ENCODE measurements at places on chromosomes 7 and 10.

DNA sequence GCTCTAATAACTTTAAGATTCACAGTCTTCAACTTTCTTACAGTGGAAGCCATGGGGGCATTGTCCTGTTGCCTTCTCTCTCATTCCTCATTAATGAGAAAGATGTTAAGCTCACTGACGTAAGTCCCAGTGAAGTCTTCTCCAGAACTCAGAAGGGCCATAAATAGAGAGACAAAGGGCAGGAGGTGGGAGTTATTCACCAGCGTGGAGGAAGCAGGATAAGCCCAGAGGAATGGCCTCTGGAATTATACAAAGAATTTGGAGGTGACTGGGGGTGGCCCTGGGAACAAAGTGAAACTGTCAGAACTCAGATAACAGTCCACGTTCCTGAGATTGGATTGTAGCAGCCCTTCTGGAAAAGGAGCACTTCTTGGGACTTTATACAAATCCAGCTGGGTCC is 52.4 kb downstream of the SORBS1 start:
- no peak for DNase-seq

- DNase-seq: no peak
These were observed 9.0 kb upstream of the CHUK start for GRCh38 chr10:100238429-100238828.

- no peak for DNase-seq
These were observed 63.6 kb downstream of the TES start for GRCh38 chr7:116273918-116274301.

GRCh38 chr7:148185041-148185440 is 405.5 kb upstream of the C7orf33 start:
- no peak for DNase-seq

GRCh38 chr7:150442811-150443210 is 7.6 kb upstream of the GIMAP8 start:
- DNase-seq: no peak

DNA sequence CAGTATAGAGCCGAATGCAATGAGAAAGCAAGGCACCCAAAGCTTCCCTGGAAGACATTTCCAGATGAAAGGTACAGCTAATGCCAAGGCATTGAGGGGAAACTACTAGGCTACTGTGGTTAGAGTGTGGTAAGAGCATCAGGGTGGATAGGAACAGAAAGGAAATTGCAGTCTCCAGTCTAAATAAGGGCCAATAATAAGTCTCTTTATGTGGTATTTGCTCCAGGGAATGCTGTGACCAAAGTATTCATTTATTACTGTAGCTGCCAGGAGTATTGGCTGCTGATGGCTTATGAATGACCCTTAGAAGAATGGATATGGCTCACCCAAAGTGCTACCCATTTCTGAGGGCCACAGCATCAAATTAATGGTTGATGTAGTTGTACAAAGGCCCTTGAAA is 30.1 kb upstream of the POT1 start:
- DNase-seq: no peak

DNA sequence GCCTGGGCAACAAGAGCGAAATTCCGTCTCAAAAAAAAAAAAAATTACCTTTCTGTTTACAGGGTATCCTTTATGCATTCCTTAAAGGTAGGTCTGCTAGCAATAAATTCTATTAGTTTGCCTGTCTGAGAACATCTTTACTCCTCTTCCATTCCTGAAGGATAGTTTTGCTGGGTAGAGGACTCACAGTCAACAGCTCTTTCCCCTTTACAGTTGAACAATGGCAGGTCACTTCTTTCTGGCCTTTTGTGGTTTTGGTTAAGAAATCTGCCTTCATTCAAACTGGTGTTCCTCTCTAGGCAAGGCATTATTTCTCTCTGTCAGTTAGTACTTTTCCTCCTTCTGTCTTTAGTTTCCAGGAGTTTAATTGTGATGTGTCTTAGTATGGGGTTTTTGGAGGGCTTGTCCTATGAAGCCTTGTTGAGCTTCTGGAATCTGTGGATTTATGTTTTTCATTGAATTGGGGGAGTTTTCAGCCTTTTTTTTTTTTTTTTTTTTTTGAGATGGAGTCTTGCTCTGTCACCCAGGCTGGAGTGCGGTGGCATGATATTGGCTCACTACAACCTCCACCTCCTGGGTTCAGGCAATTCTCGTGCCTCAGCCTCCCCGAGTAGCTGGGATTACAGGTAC is 4.8 kb upstream of the DNAAF5 start:
- DNase-seq: no peak

DNA sequence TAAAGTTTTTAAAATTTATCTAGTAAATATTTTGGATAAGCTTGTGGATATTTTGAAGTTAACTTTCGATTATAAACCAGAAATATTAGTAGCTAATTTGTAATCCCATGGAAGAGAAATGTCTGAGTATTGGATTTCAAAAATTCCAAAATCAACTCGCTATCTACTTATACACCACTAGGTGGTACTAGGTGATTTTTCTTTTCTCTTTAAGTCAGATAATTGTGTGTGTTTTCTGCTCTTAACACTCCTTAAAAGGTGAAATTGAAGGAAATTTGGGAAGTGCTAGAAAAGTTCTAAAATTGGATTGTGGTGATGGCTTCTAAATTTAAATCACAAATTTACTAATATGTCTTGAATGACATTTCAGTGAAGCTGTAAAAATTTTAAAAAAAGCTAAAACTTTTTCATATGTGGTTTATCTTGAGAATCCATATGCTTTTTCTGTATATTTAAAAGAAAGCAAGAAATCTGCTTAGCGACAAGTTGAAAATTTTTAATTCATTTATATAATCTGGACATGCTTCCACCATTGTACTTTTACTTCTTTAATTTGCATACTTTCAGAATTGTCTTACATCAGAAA is 90.2 kb downstream of the IPMK start:
- no peak for DNase-seq

- DNase-seq: no peak
These were observed 1160.3 kb downstream of the CNTNAP2 start for GRCh38 chr7:147276783-147277370.

- no peak for DNase-seq
These were observed 676.0 kb upstream of the GALNT17 start for GRCh38 chr7:70455925-70456324.

- no peak for DNase-seq
These were observed 1.6 kb upstream of the SPAG6 start for GRCh38 chr10:22343731-22344130.

DNA sequence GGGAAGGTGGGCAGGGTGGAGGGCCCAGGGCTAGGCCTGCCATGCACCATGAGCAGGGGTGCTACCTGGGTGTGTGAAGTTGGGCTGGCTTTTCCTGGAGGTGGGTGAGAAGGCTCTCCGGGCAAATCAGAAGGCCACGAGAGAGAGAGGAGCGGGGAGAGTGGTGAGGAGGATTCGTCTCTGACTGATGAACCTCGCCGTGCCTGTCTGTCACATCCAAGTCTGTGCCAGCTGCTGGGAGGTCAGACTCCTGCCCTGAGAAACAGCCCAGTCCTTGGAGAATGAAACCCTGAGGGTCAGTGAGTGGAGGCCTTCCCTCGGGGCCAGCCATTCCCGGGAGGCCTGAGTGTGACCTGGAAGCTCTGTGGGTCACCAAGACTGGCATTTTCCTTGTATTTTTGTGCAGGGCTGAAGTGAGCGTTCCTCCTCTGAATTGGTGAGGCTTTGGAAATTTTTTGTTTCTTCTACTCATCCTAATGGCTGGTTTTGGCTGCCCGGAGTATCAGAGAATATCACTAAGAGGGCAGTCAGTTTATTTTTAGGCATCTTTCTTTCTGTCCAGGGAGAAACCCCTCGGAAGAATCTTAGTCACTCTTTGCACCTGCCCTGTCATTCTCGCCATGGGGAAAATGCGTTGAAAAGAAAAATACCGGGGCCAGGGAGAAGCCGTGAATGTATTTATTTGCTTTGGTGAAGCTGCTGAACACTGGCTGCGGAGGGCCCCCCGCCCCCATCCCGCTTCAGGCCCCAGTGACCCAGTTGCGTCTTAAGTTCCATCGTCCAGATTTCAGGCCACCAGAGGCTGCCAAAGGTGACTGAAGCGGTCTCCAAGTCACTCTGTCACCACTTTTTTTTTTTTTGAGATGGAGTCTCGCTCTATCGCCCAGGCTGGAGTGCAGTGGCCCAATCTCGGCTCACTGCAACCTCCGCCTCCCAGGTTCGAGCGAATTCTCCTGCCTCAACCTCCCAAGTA is 6.5 kb upstream of the AP5Z1 start:
- DNase-seq: no peak

GRCh38 chr10:120643351-120643750 is 186.3 kb downstream of the PLPP4 start:
- no peak for DNase-seq
